ENCODE measurements at places on chromosomes 5 and 9.

GRCh38 chr5:14143841-14144585 lies 871 bp downstream of the TRIO start:
- DNase-seq: no peak

GRCh38 chr9:97528529-97529230 lies 27.2 kb downstream of the TMOD1 start:
- no peak for DNase-seq

GRCh38 chr5:176762489-176762888 lies 47.9 kb upstream of the UNC5A start:
- no peak for DNase-seq

GRCh38 chr9:122099271-122099869 lies 6.3 kb upstream of the TTLL11 start:
- DNase-seq: peak; percentile 70

GRCh38 chr9:17222932-17223331 lies 88.1 kb downstream of the CNTLN start:
- DNase-seq: no peak

DNA sequence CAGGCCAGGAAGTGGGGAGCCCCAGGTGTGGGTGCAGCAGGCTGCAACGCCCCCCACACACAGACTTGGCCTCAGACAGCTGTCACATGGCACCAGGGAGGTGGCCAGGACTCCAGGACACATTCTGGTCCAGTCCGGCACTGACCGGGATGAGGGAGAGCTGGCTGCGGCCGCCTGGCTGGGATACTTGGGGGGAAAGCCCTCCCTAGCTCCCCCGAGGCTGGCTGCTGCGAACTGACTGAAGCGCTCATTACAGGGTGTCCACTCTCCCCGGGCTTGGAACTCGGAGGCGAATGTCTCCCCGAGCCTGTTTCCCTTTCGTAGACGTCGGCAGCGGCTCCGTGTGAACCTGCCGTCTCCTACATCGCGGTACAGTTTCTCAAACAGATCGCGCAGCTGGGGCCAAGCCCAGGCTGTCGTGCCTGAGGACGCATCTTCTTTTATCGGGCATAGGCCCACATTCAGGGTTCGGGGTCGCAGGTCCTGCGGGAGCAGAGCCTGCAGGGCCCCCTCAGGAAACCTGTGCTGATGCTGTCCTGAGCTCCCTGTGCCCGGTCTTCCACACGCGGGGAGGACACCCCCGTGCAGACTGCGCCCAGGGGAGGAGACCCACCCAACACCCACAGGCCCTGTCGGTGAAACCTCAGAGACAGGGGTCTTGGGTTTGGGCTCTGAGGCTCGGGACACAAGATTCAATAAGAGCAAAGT lies 19.8 kb downstream of the NACC2 start:
- no peak for DNase-seq

Data from fibroblast of skin of abdomen (primary cell).